AG08395 (cell line): ENCODE measurements at places on chromosomes 3 and 15.

GRCh38 chr3:61252836-61253235 is 1.6 kb upstream of the FHIT start:
- DNase-seq, result no peak

- DNase-seq, result no peak
These were observed 20.2 kb downstream of the ATOSA start for GRCh38 chr15:52658955-52659354.

GRCh38 chr15:40829115-40829514 is 607 bp upstream of the PPP1R14D start:
- no peak for DNase-seq

DNA sequence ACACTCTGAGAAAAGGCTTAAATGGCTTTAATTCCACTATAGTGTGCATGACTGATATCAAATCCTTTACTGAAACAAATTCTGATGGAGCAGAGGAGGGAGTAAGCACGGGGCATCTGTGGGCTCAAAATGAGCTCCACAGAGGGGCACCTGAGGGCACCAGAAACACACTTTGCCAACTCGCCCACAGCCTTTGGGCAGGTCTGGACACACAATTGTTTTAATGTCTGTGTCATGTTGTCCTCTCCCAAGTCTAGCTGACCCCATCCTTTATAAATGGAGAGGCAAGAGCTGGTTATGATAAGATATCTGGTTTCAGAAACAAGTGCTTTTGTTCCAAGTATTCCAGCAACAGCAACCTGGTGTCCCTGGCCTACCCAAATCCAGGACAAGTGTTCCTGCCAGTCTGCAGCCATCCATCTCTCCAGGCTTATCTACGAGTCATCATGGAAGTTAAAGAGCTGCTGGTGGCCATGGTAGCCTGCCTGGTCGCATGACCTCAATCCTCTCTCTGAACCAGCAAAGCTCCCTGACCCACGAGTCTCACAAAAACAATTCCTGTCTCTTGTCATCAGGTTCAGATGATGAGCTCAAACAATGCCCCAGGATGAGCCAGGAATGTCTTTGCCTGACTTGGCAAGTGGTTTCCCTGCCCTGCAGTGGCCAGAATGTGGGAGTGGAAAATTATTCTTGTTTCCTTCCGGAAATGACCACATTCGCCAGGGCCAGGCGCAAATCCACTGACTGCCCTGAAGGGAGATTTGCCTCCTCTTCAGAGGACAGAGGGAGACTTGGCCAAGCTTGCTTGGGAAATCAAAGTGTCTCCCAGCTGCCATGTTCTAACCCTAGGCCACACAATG is 64.4 kb upstream of the TPM1 start:
- peak; percentile 78 for DNase-seq

DNA sequence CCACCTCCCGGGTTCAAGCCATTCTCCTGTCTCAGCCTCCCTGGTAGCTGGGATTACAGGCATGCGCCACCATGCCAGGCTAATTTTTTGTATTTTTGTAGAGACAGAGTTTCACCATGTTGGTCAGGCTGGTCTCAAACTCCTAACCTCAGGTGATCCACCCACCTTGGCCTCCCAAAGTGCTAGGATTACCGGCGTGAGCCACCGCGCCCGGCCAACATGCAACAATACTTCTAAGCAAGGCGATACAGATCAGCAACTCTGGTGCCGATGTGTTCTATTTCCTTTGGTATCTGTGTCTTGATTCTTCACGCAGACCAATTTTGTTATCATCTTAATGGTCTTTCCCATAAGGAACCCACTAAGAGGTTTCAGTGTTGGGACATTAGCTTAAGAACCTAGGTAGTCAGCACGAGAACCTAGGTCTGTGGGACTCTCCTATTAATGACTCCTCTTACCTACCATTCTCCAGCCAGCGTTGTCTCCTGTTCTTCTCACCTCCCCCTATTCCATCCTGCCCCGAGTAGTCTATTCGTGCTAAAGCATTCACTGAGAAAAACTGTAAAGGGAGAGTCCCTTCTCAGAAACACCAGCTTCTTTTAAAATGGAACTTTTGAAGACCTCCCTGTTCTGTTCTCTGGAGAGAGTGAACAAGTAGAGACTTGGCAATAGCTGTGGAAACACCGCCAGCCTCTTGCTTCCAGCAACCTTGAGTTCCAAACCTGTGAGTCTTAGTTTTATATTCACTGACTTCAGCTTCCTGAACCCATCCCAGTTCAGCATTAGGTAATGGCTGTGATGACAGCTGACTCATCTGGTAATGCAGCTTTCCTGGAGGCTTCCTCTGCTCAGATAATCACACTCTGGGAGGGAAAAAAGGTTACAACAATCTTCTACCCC is 61.2 kb downstream of the TSC22D2 start:
- peak; percentile 93 for DNase-seq

DNA sequence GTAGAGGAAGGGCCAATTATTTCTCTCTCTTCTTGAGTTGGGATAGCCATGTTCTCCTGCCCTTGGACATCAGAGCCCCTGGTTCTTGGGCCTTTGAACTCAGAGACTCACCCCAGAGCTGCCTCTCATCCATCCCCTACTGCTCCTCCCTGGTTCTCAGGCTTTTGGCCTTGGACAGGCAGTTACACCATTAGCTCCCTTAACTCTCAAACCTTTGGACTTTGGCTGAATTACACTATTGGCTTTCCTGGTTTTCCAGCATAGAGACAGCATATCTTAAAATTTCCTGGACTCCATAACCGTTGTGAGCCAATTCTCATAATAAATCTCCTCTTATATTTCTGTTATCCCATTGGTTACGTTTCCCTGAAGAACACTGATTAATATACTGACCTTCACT is 63.7 kb upstream of the CHL1 start:
- no peak for DNase-seq

DNA sequence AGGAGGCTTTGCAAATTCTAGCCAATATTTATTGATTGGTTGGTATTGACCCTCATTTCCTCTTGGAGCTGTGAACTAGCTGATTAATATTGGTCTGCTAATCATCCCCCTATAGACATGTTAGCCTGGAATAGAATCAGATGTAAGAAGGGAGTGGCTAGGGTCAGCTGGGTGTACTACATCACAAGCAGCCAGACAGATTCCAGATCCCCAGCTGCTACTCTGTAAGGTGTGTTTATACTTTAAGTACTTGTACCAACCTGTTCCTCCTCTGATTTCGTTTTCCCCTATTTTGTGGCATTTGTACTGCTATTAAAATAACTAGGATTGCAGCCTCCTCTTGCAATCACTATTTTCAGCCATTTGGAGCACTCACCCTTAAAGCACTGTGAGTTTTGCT is 49.9 kb downstream of the PARP15 start:
- DNase-seq, result no peak
